ENCODE measurements at places on chromosomes 3 and 15.

DNA sequence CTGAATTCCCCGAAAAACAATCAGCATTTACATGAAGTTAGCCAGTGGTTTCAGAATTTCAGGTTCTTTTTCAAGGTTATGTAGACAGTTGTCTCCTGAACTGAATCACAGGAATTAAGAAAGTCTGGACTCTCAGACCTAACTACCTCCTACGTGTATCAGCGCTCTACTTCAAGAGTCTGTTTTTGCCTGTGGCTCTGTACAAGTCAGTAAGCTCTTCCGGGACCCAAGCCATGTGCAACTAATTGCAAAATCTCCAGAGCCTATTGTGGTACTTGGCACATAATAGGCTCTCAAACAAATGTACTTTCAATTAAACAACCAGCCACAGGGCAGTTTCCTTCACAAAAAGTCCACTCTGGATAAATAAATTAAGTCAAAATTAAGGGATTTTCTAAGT is 414.2 kb downstream of the PDCD6IP start:
- DNase-seq: no peak

- no peak for DNase-seq
These were observed 44.0 kb downstream of the ADAMTS17 start for GRCh38 chr15:100297812-100298211.

DNA sequence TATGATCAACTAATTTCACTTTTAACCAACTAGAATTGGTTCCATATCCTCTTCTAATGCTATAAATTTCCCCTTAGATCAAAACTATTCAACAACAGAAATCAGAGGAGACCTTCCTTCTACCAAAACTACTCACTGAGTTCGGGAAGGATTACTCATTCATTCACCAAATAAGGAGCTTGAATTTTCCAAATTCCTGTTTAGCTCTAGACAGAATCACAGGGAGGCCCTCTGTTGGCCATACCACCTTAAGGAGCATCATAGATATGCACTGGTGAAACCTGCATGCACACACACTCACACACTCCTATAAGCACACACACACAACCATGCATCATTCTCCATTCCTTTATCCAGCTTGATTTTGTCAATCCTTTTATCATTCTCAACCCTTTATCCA is 49.0 kb downstream of the SUCLG2 start:
- DNase-seq: peak; percentile 12

- no peak for DNase-seq
These were observed 2.4 kb upstream of the PIK3R4 start for GRCh38 chr3:130748981-130749380.

DNA sequence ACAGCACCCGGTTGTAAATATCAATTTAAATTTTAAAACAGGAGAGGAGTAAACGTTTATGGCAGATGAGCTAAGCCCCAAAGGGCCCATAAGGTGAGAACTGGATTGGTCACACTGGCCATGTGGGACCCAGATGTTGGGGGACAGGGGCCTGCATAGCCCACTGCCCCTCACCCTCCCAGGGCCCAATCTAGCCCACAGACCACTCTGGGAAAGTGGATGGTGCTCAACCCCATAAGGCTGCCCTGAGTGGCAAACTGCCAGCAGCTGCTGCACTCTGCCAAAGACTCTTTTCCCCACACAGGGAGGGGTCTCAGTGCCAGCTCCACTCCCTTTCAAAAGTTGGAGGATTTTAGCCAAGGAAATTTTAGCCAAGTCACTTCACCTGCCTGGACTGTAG is 42.5 kb downstream of the CCDC12 start:
- no peak for DNase-seq

GRCh38 chr3:194203482-194204041 is 67.6 kb downstream of the HES1 start:
- DNase-seq: no peak

DNA sequence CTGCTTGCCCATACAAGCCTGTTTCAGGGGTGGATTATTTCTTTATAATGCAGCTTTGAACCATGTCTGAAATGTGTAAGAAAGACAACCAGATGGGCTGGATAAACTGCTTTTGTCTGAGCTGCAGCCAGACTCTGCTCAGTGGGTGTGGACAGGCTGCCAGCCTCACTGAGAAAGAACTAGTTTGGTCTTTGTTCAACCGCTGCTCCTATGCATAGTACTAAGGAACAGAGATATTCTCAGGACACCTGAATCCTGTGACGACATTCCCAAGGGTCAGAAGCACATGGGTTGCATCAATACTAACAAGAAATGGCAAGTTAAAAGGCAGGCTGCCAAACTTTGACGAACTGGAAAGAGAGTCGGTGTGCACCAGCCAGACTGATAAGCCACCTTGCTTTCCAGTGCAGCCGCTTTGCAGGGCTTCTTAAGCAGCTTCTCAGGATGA is 57.2 kb downstream of the PLD1 start:
- no peak for DNase-seq

DNA sequence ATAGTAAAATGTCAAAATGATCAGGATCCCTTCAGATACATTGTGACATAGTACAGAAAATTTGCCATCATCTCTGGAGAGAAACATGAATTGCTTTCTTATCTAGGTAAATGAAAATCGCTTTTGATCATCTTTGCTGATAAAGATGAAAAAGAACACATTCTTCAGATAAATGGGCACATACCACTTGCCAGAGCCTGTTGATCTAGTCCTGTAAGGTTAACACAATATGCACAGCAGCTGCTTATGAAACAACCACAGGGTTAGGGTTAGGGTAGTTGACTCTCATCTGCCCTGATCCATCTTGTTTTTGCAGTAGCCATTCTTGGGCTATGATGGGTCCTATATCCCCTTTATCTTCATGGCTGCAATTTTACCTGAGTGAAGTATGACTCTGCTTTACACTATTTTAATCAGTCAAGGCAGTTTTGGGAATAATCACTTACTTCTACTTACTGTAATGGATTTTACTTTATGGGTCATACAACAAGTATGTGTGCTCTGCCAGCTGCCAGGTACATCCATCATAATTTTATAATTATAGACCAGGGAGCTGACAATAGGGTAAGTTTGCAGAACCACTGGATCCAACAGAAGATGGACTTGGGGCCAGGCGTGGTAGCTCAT is 12.6 kb upstream of the SPINK8 start:
- no peak for DNase-seq

DNA sequence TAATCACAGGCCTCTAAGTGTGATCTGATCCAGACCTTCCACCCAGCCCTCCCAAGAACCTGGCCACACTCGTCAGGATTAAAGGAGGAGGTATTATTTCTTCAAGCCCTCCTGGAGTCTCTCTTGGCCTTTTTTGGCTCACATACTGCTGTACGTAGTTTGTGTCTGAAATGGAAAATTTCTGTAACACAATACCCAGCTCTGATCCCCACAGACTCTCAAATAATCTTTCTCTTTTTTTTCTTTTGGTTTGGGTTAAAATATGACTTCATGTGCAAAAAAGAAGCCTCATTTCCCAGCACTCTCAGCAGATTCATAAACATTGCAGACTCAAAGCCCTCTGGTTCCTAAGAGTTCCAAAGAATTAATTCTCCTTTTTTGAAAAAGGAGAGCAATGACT is 96.5 kb upstream of the PHLDB2 start:
- peak; percentile 62 for DNase-seq

DNA sequence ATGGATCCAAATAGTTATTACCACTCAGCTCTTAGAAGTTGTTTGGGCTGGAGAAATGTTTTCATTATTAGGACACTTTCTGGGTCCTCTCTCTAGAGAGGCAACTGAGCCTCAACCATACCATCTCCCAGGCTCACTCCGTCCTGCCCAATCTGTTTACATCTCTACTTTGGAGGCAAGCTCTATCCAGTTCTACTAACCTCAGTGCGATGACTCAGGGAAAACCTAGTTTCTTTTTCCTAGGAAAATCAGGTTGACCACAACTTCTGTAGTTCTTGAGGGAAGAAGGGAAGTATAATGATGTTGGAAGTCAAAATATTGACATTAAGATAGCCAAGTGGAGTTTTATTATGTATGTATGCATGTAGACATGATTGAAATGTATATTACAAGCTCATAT is 40.4 kb downstream of the LPP start:
- no peak for DNase-seq

DNA sequence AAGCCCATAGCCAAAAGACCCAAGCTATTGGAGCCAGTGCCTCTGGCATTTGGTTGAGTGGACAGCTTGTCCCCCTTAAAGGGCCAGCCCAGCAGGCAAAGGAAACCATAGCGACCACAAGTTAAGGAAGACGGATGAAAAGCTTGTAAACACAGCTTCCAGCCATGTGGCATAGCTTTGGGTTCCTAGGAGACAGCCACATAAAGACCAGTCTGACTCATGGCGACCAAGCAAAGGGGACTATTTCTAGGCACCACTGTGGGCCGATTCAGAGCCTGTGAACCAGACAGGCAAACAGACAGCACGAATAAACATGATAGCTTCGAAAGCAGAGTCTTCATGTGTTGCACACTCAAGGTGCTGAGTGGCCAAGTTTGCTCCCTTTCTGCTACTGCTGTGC is 30.5 kb upstream of the SRGAP3 start:
- DNase-seq: no peak

Measured in smooth muscle cell of the brain vasculature (primary cell).